ENCODE measurements at places on chromosomes 1 and 21.

- DNase-seq, result peak; percentile 80
Observed at GRCh38 chr1:43147625-43148327, 24.3 kb downstream of the EBNA1BP2 start.

DNA sequence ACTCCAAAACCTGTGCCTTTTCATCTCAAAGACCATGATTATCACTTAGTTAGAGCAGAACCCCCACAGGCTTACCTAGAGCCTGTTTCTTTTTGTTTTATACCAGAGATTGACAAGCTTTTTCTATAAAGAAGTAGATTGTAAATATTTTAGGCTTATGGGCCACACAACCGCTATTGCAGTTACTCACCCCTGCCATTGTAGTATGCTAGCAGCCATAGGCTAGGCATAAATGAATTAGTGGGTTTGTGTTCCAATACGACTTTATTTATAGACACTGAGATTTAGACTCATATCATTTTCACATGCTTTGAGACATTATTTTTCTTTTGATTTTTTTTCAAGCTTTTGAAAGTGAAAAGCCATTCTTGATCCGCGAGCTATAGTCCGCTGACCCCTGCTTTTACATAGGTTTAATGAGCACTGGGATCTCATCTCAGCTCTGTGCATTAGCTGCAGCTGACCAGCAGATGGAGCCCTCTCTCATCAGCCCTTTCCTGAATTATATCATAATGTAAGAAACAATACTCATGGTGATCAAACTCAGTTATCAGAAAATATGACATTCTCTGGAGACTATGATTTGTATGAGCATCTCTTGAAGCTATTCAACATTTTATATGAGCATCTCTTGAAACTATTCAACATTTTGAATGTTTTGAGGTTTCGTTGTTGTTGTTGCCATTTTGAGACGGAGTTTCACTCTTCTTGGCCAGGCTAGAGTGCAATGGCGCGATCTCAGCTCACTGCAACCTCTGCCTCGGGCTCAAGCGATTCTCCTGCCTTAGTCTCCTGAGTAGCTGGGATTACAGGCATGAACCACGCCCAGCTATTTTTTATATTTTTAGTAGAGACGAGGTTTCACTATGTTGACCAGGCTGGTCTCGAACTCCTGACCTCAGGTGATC is 111.9 kb upstream of the L1TD1 start:
- DNase-seq, result peak; percentile 55

DNA sequence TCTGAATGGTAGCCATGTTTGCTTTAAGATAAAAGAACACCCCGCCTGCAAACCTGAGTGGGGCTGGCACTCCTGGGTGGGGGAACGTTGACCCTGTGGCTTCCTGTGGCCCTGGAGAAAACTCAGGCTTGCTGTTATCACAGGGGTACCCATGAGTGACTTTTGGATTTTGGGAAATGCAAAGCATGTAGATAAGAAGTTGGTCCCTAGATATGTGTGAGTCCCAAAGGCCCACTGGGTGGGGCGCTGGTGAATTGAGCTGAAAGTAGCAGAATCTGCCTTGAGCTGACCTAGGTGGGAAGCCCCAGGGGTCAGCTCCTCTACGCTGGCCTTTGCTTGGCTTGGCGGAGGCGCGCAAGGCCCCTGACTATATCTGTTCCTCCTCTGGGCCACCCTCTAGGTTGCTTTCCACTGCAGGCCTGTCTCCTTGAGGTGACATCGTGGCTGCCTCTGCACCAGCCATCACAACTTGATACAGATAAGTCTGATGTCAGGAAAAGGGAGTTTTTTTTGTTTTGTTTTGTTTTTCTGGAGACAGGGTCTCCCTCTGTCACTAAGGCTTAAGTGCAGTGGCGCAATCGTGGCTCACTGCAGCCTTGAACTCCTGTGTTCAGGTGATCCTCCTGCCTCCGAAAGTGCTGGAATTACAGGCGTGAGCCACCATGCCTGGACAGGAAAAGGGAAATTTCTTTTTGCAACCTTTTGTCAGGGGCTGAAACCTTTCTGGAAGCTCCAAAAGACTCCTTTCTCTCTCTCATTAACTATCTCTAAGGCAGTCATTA is 72.2 kb downstream of the AGPAT3 start:
- DNase-seq, result no peak

- no peak for DNase-seq
Observed at GRCh38 chr1:168726281-168726680, 2.7 kb downstream of the DPT start.

DNA sequence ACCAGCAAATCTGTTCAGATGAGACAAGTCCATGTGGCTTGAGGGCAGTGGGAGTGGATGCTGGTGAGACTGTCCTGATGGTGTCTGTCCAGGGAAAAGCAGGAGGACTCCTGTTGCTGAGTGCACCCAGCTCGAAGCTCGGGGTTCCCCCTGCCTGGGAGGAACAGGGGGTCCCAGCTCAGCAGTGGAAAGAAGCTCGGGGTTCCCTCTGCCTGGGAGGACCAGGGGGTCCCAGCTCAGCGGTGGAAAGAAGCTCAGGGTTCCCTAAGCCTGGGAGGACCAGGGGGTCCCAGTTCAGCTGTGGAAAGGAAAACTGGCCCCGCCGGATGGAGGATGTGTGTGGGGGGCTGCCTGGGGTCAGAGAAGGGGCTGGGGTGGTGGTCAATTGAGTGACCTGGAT is 39.1 kb downstream of the CRYAA start:
- no peak for DNase-seq

Measured in endothelial cell of umbilical vein (primary cell).